ENCODE measurements at places on chromosomes 12 and 14.

GRCh38 chr14:99382781-99383471, 97.7 kb downstream of the SETD3 start:
- DNase-seq: no peak

DNA sequence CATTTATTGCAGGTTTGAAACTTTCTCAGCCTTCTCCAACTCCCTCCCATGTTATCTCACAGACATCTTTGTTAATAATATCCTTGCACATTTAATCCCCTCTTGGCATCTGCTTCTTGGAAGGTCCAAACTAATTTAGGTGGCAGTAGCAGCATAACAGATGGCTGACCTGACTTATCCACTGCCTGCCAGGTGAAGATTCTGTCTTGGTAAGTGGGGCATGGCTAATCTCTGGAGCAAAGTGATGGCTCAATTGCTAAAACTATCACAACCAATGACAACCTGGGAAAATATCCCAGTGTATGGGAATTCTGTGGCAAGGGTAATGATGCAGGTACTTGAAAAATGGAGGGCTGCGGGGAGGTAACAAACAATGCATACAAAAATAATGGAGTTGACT, 58.2 kb upstream of the ALG10B start:
- DNase-seq: no peak

- no peak for DNase-seq
Observed at GRCh38 chr14:80545935-80546854, 334.9 kb upstream of the DIO2 start.

- no peak for DNase-seq
Observed at GRCh38 chr12:28933864-28934527, 215.1 kb upstream of the FAR2 start.

- no peak for DNase-seq
Observed at GRCh38 chr14:95248432-95248831, 71.3 kb downstream of the CLMN start.

DNA sequence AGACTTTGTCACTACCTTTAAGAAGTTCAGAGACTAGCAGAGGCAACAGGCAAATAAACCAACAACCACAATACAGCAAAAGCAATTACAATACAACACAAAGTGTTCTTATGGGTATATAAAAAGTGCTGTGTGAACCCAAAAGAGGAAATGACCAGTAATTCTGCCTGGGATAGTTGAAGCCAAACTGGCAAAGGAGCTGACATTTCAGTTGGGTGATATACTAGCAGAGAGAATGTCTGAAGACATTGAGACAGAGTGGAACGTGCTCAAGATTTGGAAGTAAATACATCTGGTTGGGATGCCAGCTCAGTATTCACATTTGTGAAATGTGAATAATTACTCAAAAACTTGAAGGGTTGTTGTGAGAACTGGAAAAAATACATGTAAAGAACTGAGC, 80.6 kb upstream of the GTF2A1 start:
- DNase-seq: no peak

DNA sequence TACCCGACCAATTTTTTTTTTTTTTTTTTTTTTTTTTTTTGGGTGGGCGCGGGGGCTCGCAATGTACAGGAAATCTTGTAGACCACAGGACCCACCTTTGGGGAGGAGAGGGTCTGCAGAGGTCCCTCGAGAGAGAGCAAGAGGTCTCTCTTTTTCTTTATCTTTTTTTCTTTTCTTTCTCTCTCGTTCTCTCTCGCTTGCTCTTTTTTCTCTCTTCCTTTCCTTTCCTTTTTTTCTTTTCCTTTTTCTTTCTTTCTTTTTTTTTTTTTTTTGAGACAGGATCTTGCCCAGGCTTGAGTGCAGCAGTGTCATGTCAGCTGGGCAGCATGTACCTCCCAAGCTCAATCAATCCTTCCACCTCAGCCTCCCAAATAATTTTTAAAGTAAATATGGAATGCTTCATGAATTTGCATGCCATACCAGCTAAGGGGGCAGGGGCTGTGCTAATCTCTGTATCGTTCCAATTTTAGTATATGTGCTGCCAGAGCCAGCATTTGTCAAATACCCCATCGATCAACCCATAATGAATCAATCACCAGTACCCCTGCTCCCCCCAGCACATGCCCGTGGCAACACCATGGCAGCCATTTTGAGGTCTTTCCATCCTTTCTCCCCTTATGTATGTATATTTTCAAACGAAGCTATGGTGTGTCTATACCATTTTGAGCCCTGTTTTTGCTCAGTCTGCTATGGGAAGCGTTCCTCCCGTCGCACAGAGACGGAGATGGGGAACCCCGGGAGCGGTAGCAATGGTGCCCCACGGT, 9.3 kb downstream of the PAPLN start:
- DNase-seq: no peak

- DNase-seq: no peak
Observed at GRCh38 chr12:53252349-53252916, 15.7 kb upstream of the ESPL1 start.

- no peak for DNase-seq
Observed at GRCh38 chr12:100672075-100672592, 98.7 kb downstream of the GAS2L3 start.

GRCh38 chr12:25301798-25302197, 51.1 kb upstream of the KRAS start:
- DNase-seq: no peak

GRCh38 chr14:96586921-96587822, 85.0 kb downstream of the PAPOLA start:
- DNase-seq: no peak

DNA sequence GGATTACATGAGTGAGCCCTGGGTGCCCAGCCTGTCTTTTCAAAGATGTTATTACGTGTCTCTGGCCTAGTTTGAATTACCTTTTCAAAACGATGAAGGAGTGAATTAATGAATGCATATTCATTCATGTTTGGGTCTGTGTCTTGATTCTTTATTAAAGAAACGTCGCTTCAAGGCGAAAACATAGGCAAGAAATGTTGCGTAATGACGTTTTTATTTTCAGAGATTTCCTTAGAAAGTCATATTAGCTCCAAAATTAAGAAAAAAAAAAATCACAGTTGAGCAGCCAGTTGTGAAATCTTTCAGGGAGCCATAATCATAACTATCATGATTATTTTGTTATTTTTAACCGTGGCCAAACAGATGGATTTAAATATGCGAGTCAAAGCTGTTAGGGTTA, 3.5 kb downstream of the PPFIBP1 start:
- DNase-seq: no peak

GRCh38 chr12:106975993-106976658, 10.8 kb downstream of the MTERF2 start:
- DNase-seq: no peak

DNA sequence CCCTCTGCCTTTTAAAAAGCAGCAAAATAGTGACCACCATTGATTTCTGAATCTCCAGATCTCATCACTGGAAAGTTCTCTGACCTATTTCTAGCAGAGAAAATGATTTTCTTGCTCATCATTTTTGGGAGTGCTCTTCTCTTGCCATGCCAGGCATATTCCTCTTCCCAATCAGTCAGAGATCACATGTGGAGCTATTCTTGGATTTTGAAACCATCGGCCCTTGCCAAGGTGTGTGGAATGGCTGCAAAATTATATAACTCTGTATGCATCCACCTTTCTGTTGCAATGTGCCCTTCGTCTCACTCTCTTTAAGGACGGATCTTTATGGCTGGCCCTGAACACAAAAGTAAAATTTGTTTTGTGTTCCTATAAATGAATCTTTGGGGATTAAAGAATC, 25.5 kb upstream of the LDHB start:
- DNase-seq: no peak

DNA sequence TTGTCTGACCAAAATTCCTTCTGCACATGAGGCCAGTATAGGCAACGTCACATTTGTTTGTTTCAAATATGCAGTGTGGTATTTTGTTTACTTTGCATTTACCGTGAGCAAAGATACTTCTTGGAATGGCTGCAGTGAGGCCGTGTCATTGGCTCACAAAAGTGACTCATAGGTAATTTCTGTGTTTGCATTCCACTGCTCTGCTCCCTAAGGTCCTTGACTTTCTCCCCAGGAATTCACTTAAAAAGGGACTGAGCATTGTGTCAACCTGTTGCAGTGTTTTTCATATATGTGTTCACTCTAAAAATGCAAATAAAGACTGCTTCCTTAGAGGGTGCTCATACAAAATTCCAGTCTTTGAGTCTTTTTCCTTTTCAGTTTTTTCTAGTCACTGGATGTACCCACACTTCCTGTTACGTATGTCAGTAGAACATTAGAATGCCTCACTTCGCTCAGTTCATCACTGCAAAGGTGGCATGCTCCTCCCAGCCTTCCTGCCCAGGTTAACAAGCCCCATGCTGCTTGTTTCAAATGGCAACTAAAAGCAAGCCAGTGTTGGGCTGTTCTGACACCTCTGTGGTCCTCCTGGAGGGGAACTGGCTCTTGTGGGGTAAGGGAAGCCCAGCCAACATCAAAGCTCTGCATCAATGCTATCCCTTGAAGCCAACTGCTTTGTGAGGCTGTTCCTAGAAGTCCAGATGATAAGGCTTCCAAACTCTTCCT, 9.1 kb downstream of the C12orf76 start:
- no peak for DNase-seq

DNA sequence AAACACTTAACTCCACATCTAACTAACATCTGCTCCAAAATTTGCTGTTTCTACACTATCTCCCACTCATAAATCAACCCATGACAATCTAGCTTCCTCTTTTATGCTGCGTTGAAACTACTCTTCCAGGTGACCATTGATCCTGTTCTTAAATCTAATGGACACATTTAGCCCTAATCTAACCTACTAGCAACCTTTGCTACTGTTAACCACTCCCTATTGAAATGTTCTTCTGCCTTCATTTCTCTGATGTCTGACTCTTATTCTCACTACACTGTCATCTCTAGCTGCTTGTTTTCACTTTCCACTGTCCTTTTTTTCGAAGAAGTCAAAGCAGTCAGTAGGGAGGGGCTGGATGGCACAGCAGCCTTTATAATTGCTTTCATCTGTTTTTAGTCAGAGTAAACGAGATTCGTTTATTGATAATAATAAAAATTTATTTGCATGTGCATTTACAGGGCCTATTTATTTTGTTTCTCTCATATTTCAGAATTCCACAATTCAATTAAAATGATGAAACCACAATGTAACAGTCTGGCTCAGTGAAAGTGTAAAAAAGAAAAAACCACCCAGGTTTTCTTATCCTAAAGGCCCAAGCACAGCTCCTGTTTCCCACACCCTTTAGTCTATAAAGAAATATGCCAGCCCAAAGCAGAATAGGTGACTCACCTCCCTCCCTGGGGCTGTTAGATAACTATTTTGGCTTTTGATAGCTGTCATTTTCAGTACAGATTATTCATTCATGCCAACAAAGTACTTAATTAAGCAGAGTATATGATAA, 44.9 kb downstream of the ATP2B1 start:
- DNase-seq: no peak

DNA sequence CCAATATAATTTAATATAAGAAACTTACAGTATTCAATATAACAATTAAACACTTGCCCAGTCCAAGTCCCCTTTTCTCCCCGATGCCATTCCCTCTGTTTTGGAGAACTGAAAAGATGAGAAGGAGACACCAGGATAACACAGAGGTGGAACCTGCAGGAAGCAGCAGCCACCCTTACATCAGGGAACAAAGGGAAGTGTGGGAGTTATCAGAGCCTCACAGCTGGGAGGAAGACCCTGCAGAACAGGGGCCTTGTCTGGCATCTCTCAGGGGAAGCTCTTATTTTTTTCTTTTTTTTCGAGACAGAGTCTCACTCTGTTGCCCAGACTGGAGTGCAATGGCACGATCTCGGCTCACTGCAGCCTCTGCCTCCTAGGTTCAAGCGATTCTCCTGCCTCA, 52.6 kb downstream of the CALM1 start:
- no peak for DNase-seq

DNA sequence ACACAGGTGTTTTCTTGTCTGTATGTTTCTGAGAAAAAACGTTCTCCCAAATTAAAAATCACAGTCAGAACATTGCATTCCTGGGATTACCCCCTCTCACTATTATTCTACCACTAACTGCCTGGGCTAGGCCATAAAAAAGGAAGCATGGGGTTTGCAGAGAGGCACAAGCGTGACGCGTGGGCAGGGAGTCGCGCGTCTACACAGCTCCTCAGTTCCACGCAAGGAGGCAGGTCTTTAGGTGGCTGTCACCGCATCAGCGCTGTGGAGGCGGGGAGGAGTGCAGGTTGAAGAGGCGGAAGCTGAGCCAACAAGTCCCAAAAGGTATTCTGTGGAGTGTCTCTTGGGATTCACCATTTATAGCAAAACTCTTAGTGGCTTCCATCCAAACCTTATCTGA, 109.9 kb downstream of the RIMBP2 start:
- no peak for DNase-seq

GRCh38 chr14:105525861-105526775, at the start of gene TMEM121:
Gene TMEM121, plus strand, starts transcription at chr14:105526583. Its CDS starts 2,252 bp downstream, at chr14:105528835.
- no peak for DNase-seq

- no peak for DNase-seq
Observed at GRCh38 chr14:104642540-104642868, 37.9 kb upstream of the TMEM179 start.

GRCh38 chr12:91630083-91630482, 447.5 kb upstream of the DCN start:
- no peak for DNase-seq

GRCh38 chr14:89012282-89013097, 188.0 kb downstream of the TTC8 start:
- DNase-seq: no peak

DNA sequence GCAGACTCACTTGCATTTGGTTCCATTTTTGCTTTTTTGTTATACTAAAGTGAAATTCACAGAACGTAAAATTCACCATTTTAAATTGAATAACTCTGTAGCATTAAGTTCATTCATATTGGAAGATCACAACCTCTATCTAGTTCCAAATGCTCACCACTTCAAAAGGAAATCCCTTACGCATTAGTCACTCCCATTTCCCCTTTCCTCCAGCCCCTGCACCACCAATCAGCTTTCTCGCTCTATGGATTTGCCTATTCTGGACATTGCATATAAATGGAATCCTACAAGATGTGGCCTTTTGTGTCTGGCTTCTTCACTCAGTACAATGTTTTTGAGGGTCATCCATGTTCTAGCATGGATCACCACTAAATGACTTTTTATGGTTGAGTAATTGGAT, 294.5 kb downstream of the KSR2 start:
- DNase-seq: no peak

GRCh38 chr14:50533806-50534205, 1.4 kb upstream of the MAP4K5 start:
- no peak for DNase-seq

DNA sequence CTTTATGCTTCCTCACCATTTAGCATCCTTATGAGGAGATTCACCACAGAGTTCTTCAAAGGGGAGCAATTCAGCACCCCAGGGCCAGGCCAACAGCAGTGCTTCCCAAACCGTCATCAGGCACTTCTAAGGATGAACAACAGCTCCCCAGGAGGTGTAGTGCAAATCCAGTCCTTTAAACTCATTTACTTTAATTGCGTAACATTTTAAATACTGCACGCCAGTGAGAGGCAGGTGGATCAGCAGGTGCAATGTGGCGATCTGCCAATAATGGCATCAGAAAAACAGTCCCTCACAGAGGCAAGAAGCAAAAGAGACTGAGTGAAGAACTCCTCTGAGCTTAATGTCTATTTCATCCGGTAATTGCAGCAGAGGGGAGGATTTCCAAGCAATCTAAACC, 770.9 kb upstream of the FOXG1 start:
- DNase-seq: no peak

All from stimulated activated CD8-positive, alpha-beta memory T cell treated with anti-CD3 and anti-CD28 coated beads, Interleukin-4, amount 100 ng/mL, for 1 hour (primary cell).